Activated T-cell treated with anti-CD3 and anti-CD28 coated beads, Interleukin-2, amount 50 U/mL, for 24 hours (primary cell): ENCODE measurements at places on chromosomes 7 and 10.

DNA sequence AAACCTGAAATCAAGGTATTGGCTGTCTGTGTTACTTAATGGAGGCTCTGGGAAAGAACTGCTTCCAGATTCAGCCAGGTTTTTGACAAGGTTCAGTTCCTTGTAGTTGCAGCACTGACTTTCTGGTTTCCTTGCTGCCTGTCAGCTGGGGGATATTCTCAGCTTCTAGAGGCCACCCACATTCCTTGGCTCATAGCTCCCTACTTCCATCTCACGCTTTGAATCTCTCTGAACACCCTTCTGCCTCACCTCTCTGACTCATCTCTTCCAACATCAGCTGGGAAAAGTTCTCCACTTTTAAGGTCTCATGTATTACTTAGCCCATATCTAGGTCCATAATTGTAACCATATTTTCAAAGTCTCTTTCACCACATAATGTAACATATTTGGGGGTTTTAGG is 22.9 kb upstream of the GPR22 start:
- no peak for DNase-seq

DNA sequence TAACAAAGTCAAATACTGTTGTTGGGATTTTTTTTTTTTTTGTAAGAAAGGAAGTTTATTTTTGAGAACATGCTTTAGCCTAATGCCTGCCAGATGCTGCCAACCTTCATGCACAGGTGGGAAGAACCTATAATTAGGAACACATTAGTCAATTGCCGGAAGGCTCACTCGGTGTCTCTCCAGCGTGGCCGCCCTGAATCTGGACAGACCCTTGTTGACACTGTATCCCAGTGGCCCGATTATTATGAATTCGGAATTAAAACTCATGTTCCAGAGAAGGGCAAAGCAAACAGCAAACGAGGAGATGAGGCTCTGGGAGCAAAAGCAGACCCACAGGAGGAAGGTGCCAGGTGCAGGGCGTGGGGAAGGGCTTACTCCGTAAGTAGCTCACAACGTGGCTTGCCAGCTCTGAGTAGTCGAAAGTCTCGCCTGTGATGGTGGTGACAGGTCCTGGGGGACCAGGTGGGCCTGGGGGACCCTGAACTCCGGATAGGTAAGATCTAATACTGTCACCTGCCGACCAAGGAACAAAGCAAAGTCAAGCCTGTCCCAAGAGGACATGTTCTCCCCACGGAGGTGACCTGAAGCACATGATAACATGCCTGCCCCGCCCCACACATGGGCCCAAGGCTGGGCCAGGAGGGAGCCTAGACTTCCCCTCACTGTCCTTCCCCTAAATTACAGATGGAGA is 48.3 kb downstream of the COL17A1 start:
- DNase-seq: no peak

GRCh38 chr10:44322137-44322536 is 62.8 kb downstream of the CXCL12 start:
- DNase-seq: no peak

DNA sequence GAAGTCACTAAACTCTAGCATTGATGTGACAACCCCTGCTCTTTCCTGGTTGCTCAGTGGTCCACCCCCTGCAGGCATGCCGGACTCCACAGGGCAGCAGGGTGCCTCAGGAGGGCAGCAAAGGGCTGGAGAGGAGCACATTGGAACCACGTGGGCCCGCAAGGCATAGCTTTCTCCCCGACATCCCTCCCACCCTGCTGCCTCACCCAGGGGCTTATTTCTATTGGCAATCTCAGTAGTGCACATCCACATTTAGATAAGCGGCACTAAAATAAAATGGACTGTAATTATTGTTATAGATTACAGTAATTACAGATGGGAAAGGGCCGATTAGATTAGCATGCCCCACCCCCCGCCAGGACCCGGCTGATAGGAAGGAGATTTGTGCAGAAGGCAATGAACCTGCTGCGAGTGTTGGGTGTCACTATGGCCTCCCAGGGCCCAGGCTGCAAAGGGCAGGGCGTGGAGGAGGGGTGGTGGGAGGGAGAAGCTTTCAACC is 580.1 kb downstream of the GRID1 start:
- no peak for DNase-seq

GRCh38 chr7:112511451-112512202 is 30.8 kb downstream of the LSMEM1 start:
- DNase-seq: no peak
